ENCODE measurements at places on chromosomes 5 and 9. TPM values are rescaled to one million over a fixed set of nuclear protein-coding genes. Genes with fewer than 3 reads are reported as not detected.

LRRTM2 gene
- not detected for total RNA-seq

CMYA5 gene
- total RNA-seq: 0.31 TPM

ISOC1 gene
- total RNA-seq: 54.0 TPM

SOHLH1 gene
- total RNA-seq: 0.29 TPM

ARID3C gene
- not detected for total RNA-seq

OR1J2 gene
- not detected for total RNA-seq

NEUROG1 gene
- not detected for total RNA-seq

TMED9 gene
- 147 TPM for total RNA-seq

SSBP2 gene
- total RNA-seq: 36.4 TPM

SPINK13 gene
- not detected for total RNA-seq

RANBP3L gene
- total RNA-seq: not detected

HRH2 gene
- not detected for total RNA-seq

C9orf50 gene
- not detected for total RNA-seq

SLCO4C1 gene
- 0.16 TPM for total RNA-seq

PDLIM4 gene
- 31.5 TPM for total RNA-seq

NIM1K gene
- total RNA-seq: 0.13 TPM

SIL1 gene
- total RNA-seq: 19.2 TPM

UBQLN1 gene
- total RNA-seq: 75.2 TPM

COL27A1 gene
- 0.07 TPM for total RNA-seq

DELE1 gene
- total RNA-seq: 64.7 TPM

CCNO gene
- 3.2 TPM for total RNA-seq

SEMA5A gene
- total RNA-seq: 0.02 TPM

LCN15 gene
- not detected for total RNA-seq

NUTM2G gene
- not detected for total RNA-seq

SLC6A18 gene
- total RNA-seq: not detected

ANKRD31 gene
- 0.04 TPM for total RNA-seq

FOXD4L6 gene
- not detected for total RNA-seq

ABHD17B gene
- 14.2 TPM for total RNA-seq

GPR150 gene
- total RNA-seq: not detected

PPIC gene
- 2.5 TPM for total RNA-seq

SV2C gene
- not detected for total RNA-seq

PTGR1 gene
- 0.22 TPM for total RNA-seq

IL3 gene
- not detected for total RNA-seq

NR5A1 gene
- 0.40 TPM for total RNA-seq

PCDHB5 gene
- total RNA-seq: not detected

INSL6 gene
- total RNA-seq: not detected

LRRC14B gene
- not detected for total RNA-seq

INSL4 gene
- total RNA-seq: not detected

PCDHGA4 gene
- total RNA-seq: 0.40 TPM

CDC26 gene
- 33.0 TPM for total RNA-seq

ACO1 gene
- total RNA-seq: 20.4 TPM
